ENCODE measurements at places on chromosomes 11 and 22.

- no peak for DNase-seq
These were observed 622.7 kb downstream of the METTL15 start for GRCh38 chr11:28730889-28731288.

DNA sequence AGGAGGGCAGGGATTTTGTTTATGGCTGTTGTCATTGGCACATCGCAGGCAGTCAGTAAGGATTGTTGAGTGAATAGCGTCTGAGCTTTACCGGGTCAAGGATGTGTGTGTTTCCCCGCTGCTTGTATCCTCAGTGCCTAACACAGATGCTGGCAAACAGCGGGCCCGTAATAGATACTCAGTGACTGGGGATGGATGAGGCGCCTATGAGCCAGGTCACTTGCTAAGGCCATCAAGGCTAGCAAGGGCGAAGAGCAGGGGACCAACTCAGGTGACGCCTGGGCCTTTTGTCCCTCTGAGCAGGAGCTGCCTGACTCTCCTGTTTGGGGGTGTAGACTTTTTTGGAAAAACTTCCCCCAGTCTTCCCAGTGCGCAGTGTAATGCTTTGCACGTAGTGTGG is 118.1 kb downstream of the HIPK3 start:
- no peak for DNase-seq

- DNase-seq: no peak
These were observed 37.7 kb downstream of the OR5P2 start for GRCh38 chr11:7759010-7759409.

DNA sequence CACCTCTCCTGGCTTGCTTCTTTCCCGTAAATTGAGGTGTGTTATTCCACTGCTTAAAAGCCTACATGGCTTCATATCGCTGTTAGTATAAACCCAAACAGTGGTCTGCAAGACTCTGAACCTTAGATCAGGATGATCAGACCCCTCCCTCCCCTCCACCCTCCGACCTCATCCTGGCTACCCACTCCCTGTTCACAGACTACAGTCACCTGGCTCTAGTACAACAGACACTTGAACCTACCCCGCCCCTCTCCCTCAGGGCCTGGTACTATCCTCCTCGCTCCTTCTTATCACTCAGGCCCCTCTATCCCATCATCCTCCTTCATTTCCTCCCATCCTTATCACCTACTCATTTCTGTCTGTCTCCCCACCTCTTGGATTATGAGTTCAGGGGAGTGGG is 20.1 kb downstream of the PTPRJ start:
- no peak for DNase-seq

GRCh38 chr11:106369224-106369623 is 291.8 kb downstream of the AASDHPPT start:
- no peak for DNase-seq

DNA sequence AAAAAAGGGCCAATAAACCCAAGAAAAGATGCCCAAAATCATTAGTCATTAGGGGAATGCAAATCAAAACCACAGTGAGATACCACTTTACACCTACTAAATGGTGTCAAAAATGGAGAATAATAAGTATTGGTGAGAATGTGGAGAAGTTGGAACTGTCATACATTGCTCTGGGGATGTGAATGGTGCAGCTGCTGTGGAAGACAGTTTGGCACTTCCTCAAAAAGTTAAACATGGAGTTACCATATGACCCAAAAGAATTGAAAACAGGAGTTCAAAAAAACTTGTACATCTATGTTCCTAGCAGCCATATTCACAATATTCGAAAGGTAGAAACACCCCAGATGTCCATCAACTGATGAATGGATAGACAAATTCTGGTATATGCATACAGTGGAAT is 24.5 kb upstream of the DLAT start:
- DNase-seq: no peak

DNA sequence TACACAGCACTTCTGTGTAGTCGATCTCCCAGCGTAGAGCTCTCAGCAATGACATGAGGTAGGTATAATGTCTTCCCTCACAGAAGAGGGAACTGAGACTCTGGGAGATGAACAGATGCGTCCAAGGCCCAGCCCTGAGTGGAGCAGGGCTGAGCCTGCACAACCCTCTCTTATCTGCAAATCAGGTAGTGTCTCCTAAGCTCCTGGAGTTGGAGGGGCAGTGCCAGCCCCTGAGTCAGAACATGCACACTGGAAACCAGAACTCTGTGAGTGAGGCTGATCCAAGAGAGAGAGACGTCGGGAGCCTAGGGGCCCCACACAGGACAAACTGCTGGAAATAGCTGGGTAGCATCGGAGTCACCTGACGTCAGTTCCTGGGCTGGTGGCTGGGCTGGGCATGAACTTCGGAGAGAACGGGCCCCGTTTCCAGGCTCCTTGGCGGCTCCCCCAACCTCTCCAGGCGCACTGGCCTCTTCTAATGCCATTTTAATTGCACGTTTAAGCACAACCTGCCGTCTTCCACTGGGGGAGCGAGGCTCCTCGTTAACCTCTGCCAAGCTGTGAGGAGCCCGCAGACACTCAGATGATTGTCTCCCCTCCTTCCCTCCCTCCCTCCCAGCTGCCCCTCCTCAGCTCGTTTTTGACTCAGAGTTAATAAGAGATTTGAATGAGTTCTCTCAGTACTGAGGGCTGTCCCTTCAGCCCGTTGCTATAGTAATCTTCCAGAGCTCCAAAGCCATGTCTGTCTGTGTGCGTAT is 191.2 kb upstream of the TBCEL start:
- DNase-seq: no peak

DNA sequence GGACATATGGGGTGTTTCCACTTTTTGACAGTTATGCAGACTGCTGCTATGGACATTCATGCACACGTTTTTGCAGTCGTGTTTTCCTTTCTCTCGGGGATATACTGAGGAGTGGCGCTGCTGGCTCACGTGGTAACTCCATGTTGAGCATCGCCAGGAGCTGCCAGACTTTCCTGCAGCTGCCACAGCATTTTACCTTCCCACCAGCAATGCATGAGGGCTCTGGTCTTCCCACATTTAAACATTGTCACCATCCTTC is 95.4 kb downstream of the TBC1D22A start:
- DNase-seq: no peak

DNA sequence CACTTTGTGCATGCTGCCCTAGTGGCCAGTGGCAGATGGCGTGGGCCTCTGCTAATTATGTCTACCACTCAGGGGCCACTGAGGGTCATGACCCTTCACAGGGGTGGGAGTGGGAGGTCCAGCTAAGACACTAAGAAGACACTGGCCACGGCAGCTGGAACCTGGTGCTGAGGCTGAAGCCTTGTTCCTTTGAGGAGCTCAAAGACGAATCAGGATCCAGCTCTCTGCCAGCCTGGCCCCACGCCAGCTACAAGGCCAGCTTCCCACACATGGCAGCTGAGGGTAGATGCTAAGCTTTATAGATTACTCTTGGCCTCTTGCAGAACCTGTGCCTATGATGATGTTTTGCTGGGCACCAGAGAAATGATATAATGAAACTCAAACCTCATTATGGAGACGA is 226.3 kb downstream of the DSCAML1 start:
- no peak for DNase-seq

GRCh38 chr22:49415151-49415951 is 412.3 kb downstream of the BRD1 start:
- DNase-seq: no peak

DNA sequence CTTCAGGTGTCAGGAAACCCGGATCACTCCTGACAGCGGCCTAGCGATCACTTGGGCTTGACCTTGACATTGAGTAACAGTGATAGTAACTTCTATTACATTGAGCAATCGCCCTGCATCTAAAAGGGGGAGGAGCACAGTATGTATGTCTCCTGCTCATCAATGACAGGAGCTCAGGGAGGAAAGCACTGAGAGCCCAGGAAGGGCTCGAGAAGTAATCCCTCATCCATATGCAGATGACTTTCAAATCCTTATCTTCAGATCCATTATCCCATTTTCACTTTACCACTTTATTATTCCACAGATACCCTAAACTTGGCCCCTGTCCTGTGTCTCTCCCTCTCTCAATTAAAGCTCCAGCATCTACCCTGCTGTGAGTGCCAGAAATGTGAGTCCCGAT is 47.8 kb downstream of the ABTB2 start:
- DNase-seq: no peak

DNA sequence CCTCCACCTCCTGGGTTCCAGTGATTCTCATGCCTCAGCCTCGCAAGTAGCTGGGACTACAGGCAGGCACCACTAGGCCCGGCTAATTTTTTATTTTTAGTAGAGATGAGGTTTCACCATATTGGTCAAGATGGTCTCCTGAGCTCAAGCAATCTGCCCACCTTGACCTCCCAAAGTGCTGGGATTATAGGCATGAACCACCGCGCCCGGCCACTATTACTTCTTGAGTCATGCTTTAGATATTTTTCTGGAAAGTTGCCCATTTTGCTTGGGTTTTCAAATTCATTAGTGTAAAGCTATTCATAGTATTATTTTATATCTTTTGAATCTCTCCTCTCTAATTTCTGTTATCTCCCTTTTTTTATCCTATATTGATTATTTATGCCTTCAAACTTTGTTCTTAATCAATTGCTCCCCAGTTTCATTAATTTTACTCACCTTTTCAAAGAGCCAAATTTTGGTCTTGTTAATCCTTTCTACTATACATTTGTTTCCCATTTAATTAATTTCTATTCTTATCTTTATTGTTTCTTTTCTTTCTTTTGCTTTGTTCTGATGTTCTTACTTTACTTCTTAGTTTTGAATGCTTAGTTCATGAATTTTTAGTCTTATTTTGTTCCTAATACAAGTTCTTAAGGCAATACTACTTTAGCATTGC is 10.3 kb upstream of the RAC2 start:
- no peak for DNase-seq

Measured in fibroblast of gingiva (primary cell).